ENCODE measurements at places on chromosomes 7 and 10. TPM values are rescaled to one million over a fixed set of nuclear protein-coding genes. Genes with fewer than 3 reads are reported as not detected.

DNA sequence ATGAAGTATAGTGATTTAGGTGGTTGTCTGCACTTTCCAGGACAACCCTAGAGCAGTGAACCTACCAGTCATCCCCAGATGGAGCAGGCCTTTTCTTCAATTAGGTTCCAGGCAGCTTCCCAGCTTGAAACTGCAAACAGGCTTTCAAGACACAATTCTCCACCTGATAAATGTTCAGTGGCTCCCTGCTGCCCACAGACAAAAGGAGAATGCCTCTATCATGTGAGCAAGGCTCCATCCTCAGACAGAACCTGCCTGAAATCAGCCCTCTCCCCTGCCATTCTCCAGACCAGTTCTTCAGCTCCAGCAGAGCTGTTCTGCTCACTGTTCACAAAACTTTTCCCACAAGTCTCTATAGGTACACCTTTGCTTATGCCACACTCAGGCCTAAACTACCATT is 22.1 kb downstream of the RELN start:
- no peak for DNase-seq

GRCh38 chr7:130332259-130333053 is 12.2 kb upstream of the CPA5 start:
- no peak for DNase-seq

DNA sequence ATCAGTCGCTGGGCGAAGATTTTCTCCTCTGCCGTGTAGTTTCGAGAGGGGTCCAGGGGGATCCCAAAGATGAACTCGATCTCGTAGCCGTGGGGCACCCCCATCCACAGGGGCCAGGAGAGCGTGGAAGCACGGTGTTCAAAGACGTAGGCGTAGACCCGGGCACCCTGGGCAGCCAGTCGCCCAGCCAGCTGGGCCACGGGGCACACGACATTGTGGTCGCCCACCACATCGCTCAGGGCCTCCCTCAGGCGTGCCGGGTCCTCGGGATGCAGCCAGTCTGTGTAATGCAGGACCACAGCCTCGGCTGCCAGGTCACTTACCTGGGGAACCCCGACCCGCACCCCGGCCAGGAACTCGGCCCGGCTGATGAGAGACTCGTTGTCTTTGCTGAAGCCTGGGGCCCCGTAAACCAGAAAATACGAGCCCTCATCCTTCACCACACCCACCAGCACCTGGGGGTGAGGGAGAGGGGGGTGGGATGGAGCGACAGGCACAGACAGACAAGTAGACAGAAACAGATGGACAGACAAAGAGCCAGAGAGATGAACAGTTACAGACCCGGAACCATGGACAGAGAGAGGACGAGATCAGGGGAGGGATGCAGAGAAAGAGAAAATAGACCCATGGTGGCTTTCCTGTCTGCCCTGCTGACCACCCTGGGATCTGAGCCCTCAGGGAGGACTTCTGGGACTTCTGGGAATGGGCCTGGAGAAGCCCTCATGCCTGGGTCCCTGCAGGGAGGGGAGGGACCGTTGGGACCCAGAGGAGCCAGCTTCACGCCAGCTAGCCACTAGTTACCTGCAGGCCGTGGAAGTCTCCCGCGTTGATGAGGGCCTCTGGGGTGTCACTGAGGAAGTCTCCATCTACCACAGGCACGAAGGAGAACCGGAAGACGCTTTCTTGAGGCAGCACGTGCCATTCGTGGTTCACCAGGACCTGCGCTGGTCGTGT is 3.0 kb downstream of the ACHE start:
- DNase-seq, result no peak

DNA sequence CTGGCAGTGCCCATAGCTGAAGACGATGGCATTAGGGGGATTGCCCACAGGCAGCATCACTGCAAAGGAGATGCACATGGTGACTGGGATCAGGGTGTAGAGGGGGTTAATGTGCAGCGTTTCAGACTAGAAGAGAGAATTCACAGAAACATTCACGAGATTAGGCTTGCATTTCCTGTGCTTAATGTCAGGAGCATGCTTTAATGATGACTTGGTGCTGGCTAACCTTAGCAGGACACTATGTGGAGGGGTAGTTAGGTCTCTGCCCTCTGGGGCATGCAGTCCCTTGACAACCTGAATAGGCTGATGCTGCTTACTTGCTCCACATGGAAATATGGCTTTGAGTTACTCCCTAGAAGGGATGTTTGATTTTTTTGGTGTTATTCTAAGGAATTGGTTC is 21.8 kb downstream of the STMP1 start:
- DNase-seq, result no peak

DNA sequence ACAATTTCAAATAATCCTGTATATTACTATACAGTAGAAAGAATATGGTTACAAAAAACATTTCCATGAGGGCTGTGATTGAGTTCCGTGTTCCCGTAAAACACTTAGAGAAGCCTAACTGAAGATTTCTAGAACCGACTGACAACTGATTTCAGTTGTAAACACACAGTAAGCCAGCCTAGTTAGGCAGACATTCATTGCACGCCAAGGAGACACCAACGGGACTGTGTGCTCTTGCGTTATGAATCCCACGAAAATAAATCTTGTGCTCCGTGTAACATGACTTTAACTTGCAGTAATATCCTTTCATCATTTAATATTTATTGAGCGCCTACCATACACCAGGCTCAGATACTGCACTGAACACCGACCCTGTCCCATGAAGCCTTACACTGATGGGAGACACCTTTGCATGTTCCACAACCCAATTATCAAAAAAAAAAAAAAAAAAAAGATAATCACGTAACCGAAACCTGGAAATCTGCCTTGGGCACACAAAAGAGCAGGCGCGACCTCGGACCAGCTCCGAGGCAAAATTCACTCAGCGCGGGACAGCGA is 420 bp upstream of the KLHL7 start:
- no peak for DNase-seq

GRCh38 chr10:68330852-68331454 is 911 bp upstream of the HNRNPH3 start:
- no peak for DNase-seq

GRCh38 chr10:45368181-45368580 is 5.8 kb upstream of the ALOX5 start:
- no peak for DNase-seq

DNA sequence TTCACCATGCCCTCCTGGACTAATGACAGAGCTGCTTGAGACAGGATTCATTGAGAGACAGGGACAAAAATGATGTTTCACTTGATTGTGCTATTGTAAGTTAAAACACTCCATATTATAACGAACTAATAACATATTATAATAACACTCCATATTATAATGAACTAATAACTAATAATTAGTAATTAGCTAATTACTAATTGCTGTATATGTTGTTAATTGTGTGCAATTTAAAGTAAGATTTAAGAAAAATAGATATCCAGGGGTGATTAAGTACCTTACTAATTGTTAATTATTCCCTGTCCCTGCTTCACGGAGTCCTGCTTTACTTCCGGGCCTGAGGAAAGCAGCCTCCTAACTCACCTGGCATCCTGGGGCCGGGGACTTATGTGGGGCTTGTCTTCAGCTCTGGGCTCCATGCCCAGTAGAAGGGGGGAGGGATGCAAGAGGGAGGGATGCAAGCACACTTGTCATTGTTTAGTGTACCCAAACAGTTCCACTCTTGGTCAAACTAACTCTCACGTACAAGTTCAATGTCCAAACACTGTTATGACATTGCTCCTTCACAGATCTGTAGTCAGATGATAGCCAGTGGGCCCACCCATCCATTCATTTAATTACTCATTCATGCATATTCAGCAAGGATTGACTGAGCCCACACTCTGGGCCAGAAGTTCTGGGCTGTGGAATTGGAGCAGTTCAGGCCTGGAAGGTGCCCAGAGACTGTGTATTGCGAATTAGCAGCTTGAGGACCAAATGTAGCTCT is 53.8 kb downstream of the COL13A1 start:
- DNase-seq, result no peak

DNA sequence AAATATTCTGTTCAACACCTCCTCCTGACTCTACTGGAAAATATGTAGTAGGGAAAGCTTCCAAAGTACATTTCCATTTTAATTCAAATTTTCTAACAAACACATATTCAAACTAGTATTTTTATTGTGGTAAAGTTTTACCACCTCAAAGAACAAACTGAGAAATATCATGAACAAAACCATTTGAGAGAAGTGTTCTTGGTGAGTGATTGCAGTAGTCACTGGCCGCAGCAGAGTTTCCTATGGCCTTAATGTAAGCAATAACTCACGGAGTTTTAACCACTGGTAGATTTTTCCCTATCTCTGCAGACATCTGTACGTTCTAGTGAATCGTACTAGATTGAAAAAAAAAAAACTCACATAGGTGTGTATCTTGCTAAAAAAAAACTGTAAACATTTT is 487.0 kb upstream of the FZD8 start:
- DNase-seq, result no peak

- DNase-seq, result no peak
Measured at GRCh38 chr10:79255007-79255507, 92.2 kb upstream of the PPIF start.

- DNase-seq, result no peak
Measured at GRCh38 chr10:49298671-49298982, 343 bp upstream of the C10orf71 start.

DNA sequence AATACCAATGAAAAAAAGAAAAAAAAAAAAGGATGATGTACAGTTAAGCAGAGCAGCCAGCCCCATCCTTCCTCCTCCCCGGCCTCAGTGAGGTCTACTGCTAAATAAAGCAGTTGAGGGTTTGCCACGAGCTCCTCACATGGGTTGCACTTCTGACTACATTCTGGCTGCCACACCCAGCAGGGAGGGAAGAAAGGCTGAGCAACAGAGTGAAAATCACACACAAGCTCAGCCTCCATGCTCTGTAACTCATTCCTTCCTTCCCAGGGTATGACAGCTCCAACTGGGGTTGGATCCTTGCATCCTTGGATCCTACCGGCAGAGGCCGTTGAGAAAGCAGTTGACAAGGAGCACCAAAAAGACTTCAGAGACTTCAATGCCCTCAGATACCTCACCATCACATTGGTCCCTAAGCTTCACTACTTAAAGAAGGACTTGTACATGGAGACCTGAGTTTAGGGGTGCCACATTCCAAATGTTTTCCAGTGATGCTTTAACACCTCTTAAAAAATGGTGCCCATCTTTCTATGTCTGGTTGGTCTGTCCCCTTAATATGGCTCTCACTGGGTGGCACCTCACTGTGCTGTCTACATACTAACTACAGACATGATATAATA is 52.9 kb upstream of the PIK3CG start:
- DNase-seq, result no peak

Gene NPFFR1
- total RNA-seq, result not detected

Gene PPP1R17
- 1.2 TPM for total RNA-seq

Gene OPALIN
- total RNA-seq, result not detected

Gene TEX36
- not detected for total RNA-seq

Gene CPED1
- total RNA-seq, result 4.3 TPM

Gene GIMAP2
- total RNA-seq, result not detected

Gene CHAT
- 3.3 TPM for total RNA-seq

Gene HHEX
- total RNA-seq, result not detected

Gene TAS2R4
- 1.1 TPM for total RNA-seq

Gene DGKB
- total RNA-seq, result 0.98 TPM

Gene CAMK2B
- 2.4 TPM for total RNA-seq

Measured in neural crest cell (in vitro differentiated cells).